ENCODE measurements at places on chromosomes 2 and 18.

GRCh38 chr2:20992201-20992711, 51.6 kb downstream of the APOB start:
- no peak for DNase-seq

DNA sequence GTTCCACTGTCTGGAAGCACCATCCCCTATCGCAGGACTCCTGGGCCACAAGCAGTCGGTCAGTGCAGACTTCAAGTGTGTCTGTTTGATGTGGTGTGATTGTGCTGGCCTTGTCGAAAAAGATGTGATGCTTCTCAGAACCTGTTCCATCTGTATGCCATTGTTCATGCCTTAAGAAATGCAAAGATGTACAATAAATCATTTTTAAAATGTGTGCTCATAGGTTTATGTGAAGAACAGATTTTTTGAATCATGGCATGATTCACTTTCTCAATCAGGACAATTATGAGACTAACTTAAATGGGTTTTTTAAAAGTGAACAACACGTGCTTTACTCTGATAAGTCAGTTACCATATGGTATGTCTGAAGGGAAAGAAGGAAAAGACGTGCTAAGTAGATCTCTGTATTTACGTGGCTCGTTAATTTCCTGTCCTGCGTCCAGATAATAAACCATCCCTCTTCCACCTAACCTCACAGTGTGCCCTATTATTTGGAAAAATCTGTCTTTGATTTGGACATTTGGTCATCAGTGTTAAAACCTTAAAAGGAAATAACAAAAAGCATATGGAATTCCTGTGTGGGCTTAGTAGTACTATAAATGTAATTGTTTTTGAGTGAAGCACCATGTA, 54.9 kb downstream of the PRKRA start:
- no peak for DNase-seq

- no peak for DNase-seq
Measured at GRCh38 chr2:72089537-72089936, 58.1 kb downstream of the CYP26B1 start.

- DNase-seq = no peak
Measured at GRCh38 chr2:119181791-119182445, 23.4 kb upstream of the C1QL2 start.

GRCh38 chr2:74887445-74887951, 53.6 kb downstream of the HK2 start:
- DNase-seq = no peak

DNA sequence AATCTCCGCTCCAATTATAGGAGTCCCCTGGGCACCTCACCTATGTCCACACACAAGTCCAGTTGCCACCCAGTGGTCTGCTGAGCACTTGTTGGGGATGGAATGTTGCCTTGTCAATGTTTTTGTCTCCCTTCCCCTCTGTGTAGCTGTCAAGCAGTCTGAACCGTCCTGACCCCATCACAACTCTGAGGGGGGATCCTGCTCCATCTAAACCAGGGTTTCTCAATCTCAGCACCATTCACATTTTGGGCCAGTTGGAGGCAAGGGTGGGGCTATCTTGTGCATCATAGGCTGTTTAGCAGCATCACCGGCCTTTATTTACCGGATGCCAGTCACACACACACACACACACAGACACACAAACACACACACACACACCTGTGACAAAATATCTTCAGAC, 53.0 kb downstream of the CYP26B1 start:
- no peak for DNase-seq

- DNase-seq = no peak
Measured at GRCh38 chr18:40606996-40607395, 1348.0 kb upstream of the PIK3C3 start.

DNA sequence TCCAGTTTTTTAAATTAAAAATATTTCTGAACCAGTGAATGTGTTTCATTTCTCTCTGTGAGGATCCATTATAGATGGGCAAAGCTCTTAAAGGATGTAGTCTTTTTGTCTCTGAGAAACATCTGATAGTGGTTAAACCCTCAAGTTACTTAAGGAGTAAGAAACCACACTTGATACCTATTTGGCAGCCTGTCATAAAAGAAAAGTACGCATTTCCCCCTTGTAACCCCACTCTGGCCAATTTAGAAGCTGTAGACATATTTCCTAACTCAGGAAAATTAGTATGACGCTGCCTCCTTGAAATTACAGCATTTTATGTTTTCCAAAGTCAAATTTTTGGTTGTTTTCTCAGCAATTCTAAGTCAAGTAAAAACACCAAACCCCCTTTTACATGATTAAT, 2.0 kb downstream of the STAT4 start:
- DNase-seq = no peak

DNA sequence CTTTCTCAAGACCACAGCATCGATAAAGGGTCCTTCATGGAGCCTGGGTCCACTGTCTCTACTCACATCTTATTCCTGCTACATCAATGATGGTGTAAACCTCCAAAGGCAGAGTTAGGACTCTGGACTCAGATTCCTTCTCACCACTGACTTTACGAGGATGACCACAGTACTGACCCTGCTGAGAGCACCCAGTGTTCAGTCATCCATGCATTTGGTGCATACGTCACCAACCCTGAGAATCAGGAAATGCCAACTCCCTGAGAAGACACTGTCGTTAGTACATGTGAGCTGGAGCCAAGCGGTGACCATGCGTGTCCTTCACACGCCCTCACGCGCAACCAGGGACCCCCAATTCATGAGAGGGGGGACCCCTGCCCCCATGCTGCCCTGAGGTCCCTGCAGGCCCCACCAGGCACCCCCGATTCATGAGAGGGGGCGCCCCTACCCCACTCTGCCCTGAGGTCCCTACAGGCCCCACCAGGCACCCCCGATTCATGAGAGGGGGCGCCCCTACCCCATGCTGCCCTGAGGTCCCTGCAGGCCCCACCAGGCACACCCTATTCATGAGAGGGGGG, 178.4 kb upstream of the TPO start:
- no peak for DNase-seq

GRCh38 chr2:75605770-75606529, 40.6 kb upstream of the MRPL19 start:
- DNase-seq = peak; percentile 21

- DNase-seq = no peak
Measured at GRCh38 chr18:63819786-63820185, 44.6 kb downstream of the SERPINB7 start.

DNA sequence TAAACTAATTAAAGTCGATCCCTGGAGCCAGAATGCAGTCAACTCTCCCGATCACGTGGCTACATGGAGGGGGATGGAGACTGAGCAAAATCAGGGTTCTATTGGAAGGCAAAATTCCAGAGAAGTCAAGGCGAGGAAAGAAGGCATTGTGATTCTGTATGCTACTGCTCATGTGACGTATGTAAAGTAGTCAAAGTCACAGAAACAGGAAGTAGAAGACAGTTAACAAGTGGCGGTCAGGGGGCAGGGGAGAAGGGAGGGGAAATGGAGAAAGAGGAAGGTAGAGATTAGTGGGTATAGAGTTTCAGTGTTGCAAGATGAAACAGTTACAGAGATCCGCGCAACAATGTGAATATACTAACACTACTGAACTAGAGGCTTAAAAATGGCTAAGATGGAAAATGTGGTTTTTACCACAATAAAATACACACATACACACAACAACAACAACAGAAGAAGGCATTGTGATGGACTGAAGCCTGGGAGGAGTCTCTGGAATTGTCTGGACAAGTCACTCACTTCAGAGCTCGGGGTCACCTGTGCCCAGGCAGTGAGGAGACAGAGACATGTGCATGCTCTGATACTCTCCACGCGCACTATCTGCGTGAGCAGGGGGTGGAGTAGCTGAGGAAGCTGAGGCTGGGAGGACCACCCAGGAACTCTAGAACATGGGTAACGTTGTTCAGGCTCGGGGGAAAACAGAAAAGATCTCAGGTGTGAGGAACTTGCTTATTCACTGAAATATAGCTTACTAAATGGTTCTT, 89.9 kb upstream of the CDCA7 start:
- DNase-seq = no peak

GRCh38 chr2:191954451-191954850, 107.6 kb upstream of the CAVIN2 start:
- no peak for DNase-seq

DNA sequence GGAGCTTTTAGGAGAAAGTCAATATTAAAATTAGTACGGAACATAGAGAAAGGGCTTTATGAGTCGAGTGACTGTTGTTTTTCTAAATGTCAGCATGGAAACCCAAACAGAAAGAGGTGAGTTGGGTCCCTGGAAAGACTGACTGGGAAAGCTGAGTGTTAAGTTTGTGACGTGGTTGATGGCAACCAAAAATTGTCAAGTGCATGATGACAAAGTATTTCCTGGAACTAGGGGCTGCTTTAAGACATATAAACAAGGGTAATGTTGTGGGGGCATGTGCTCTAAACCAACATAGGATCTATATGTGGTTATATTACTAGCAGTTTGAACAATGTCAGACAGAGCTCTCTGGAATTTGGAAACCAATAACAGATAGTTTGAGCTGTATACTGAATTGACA, 50.9 kb upstream of the GPD2 start:
- no peak for DNase-seq

DNA sequence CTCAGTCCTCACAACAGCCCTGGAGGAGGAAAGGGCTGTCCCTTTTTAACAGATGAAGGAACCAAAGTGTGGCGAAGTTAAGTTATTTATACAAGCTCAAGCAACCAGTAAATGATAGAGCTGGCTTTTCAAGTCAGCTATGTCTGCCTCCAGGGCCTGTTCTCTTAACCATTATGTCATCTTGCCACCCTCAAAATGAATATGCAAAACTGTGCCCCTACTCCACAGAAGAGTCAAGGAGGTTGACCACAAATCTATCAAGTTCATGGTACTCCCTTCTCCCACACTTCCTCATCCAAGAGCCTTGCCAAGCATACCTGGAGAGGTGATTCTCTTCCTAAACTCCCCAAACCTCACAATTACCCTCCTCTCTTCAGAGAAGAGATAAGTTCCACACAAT, 37.3 kb upstream of the CREB1 start:
- no peak for DNase-seq

DNA sequence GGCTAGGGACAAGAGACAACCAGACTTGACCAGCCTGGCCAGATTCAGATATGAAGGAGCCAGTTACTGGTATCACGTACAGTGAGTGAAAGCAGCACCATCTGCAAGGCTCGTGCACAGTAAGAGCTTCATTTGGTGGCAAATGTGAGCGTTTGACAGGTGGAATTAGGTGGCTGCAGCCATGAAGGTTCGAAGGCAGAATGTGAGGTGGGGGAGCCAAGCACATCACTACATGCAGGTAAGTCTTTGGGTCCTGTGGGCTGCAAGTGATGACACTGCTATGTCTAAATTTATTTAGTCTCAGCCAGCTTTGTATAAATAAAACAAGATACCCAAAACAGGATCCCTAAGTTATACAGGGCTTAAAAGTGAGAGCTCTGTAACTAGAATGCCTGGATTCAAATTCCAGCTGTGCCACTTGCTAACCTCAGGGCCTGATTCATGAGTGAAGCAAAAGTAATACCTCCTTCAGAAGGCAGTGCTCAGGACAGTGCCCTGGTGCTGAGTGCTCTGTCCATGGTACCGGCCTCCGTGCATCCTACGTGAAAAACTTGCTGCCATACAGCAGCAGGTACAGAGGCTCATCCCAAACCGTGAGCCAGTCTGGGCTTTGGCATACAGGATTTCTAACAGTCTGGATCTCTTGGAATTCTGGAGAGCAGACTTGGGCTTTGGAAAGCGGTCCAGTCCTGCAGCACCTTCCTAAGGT, 18.6 kb downstream of the DDX18 start:
- no peak for DNase-seq

DNA sequence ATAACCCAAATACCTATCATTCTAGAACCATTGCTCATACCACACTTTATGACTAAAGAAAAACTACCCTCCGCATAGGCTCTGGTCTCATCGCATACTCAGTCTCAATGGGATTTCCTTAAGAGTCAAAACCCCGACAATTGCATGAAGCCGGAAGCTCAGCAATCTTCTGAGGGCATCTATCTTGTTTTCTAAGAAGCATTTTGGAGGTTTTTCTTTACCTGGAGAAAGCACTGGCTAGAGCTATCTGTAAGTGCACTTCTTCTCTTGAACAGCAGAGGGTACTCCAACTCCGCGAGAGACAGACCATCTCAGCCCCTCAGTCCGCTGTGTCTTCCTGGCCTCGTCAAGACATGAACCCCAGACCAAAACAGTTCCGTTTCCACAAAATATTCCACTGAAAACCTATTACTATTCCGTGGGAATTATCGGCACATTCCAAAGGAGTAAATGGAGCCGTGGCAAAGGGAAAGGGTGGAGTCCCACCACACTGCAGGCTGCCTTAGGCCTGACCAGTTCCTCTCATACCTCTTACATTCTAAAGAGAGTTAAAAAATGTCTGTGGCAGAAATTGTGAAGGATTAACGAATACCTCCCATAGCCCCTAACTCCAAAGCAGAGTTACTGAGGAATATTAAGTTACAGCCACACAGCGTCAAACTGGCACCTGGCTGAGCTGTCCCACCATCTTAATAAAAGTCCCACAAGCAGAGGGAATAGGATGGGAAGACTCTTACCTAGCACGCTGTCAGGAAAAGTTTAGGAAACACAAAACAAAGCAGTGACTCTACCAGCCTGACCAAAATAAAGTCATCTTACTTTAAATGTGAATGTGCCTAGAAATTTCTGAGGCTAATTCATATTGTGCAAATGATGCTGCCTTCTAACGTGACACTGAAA, 325.6 kb upstream of the VRK2 start:
- DNase-seq = peak; percentile 47

DNA sequence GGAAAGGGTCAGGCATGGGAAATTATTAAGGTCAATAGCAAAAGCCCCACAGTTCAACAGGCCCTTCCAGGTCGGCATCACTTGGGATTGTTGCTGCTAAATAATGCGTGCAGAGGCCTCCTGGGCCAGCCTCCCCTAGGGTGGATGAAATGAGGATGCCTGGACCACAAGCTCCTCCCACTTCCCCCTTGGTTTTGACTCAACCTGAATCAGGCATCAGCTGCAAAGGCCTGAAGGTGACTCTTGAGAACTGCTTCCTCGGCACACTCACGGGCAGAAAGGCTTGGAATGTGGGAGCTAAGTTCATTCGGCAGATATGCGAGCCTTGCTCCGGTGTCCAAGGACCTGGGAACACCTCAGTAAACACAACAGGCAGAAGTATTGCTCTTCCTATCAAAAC, 69.3 kb downstream of the MBP start:
- no peak for DNase-seq

DNA sequence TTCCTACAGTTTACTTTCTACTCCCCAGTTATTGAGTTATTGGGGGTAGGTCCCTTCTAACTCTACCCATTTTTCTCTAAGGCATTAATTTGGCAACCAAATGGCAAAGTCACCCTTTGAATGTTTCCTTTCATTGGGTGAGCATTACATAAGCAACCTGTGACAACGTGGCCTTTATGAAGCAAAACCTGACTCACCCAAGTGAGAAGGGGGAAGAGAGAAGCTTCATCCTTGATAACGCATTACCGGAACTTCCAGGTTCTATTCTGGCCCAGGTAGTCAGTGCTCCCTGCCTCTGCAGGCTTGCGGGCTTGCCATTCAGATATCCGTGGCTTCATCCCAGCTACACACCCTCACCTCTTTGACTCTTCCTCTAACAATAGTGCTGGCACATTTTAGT, 39.1 kb upstream of the FAM124B start:
- no peak for DNase-seq

DNA sequence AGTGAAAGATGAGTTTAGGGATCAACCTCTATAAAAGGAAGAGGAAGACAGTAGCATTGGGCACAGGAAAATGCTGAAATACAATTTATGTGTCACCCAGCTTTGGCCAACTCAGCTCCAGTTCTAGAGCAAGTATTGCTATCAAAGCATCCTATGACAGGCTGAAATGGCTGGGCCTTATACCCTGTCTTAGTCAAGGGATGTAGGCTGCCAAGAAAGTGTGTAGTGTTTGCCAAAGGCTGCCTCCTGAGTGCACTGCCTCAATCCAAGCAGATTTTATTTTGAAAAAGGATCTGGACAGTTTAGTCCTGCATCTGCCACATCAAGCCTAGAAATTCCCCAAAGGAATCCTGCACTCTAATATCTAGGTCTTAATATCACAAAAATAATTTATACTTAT, 359.9 kb upstream of the ZC3H15 start:
- DNase-seq = no peak

All from NCI-H345 (cell line).